Stimulated activated CD4-positive, alpha-beta T cell treated with anti-CD3 and anti-CD28 coated beads, Interleukin-12 subunit alpha, Interleukin-12 subunit beta, amount 100 ng/mL, for 24 hours (primary cell): ENCODE measurements at places on chromosomes 5 and 9.

DNA sequence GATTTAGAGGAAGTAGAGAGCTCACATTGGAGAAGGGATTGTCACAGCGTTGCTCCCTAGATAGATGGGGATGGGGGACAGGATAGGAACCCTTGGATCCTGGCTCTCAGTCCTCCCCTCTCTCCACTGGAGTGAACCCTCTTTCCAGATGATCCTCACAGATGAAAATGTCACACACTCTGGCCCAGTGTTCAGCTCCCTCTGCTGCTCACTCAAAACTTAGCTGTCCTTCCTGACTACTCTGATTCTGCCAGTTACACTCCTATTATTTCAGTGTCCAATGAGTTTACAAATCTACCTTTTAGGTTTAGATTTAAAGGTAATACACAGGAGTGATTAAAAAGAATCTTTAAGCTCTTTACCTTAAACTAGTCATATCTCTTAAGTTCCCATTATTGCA, 5.8 kb upstream of the SPINK7 start:
- no peak for DNase-seq

DNA sequence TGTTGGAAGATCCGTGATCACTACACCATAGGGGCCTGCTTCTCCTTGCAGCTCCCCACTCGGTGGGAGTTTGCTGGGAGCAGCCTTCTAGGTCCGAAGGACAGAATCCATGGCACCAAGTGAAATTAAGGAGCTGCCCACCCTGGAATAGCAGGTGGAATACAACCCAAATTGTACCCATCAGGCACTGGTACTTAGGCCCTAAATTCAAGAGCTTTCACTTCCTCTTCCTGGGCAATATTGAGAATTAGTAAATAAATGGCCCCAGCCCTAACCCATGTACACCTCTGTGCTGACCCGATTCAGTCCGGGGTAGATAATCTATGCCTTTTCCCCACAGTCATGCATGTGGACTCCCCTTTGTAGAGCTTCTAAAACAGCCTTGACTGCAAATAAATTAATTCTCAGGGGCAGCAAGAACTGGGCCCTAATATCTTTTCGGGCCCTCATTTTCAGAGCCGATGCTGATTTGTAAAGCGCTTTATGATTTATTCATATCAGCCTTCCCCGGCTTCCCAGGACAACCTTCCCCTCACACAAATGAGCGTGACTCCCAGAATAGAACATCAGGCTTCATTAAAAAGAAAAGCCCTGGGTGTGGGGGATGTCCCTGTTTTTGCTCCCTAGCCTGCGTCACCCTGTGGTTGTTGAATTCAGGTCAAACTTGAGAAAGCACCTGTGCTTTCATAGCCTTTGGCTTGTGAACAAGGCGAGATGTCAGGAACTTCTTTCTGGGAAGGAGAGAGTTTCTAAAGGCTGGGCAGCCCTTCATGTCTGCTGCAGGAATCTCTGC, 126.1 kb upstream of the TBC1D2 start:
- DNase-seq = no peak

- DNase-seq = no peak
These were observed 262.4 kb upstream of the ACTBL2 start for GRCh38 chr5:57745029-57745428.

DNA sequence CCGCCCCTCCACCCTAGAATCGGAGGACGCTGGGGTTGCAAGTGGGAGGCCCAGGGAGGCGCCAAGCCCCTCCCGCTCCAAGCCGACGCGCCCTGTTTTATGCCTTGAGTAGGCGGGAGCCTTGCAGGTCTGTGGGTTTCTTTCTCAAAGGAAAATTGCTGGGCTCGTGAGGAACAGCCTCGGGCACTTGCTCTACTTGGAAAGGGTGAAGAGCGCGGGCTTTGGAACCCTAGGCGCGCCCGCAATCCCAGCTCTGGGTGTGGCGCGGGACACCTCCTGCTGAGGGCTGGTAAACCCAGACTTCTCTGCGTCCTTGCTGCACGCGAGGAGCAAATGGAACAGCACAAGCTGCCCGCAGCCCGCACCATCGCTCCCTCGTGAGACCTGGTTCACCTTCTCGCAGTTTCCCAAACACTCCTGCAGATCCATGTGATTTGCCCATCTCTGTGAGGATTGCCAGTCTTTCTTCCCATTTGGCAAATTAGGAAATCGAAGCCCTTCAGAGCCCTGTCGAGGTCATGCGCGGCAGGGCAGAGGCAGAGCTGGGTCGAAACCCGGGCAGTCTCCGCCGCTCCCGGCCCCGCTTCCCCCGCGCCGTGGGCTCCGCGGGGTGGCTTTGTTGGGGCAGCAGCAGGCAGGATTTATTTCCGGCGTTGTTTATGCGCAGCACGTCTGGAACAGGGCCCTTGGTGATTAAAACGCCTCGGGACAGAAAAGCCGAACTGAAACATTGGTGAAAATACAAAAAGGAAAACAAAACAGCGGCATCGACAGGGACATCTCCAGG, 98.4 kb upstream of the CPLX2 start:
- DNase-seq = no peak

GRCh38 chr9:35195683-35196082, 33.9 kb downstream of the UNC13B start:
- no peak for DNase-seq

DNA sequence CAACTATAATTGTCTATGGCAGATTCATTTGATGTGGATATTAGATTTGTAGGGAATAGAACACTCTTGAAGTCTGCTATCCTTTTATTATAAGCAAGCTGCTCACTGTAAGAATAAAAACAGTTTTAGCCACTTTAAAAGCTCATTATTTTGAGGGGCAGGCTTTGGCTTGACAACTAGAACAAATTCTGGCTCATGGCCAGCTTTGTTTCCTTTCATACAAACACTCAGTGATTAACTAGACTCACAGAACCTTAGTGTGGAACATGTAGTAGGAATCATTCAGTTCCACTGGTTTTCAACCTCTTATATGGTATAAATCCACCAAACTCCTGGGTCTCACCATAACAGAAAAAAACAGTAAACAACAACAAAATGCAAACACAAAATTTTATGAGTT, 27.4 kb upstream of the CEP120 start:
- DNase-seq = no peak

- no peak for DNase-seq
These were observed 88.3 kb downstream of the MTAP start for GRCh38 chr9:21890696-21891095.

DNA sequence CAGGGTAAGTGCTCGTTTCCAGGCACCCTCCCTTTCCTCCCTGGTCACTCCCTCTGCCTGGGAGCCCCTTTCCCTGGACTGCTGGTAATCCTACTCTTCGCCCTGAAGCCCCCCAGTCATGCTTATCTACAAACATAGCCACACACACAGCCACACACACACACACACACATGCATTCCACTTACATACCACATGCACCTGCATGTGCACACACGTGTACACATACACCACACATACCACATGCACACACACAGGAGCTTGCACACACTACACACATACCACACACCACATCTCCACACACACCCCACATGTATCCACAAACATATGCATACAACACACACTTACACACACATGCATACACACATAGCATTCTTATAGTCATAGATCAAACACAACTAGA, 358.5 kb downstream of the GADD45G start:
- DNase-seq = no peak

GRCh38 chr5:129945028-129945427, 40.8 kb downstream of the CHSY3 start:
- DNase-seq = no peak

DNA sequence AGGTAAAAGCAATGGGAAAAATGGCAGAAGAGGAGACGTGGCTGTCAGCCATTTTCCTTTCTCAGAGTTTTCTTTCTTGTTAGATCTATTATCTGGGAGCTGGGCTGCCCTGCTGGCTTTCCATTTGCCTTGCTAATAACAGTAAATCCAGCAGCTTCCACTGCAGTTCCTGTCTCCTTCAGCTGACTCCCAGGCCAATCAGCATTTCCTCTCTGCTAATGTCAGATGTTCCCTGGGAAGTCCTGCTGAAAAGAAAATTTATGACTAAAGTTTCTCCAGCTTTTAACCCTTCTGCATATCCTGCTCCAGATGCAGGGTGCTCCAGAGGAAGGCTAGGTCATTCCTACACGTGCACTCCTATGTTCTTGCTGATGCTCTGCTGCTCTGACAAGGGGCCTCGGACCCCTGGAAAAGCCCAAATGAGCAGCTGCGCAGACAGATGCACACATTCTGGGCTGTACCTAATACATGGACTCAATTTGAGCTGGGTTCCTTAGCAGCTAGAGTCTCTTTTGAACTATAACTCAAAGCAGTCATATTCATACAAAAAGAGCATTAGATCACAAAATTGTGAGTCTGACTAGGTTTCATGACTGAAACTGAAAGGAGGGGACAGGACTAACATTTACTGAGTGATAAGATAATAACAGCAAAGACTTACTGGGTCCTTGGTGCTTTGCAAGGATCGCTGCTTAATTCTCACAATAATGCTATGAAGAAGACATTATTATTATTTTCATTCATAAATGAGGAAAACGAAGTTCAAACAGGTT, 182.2 kb downstream of the MAPKAP1 start:
- DNase-seq = no peak

GRCh38 chr5:149289301-149289700, 17.6 kb downstream of the AFAP1L1 start:
- DNase-seq = no peak

GRCh38 chr9:133394687-133395271, 18.6 kb downstream of the STKLD1 start:
- DNase-seq = no peak

DNA sequence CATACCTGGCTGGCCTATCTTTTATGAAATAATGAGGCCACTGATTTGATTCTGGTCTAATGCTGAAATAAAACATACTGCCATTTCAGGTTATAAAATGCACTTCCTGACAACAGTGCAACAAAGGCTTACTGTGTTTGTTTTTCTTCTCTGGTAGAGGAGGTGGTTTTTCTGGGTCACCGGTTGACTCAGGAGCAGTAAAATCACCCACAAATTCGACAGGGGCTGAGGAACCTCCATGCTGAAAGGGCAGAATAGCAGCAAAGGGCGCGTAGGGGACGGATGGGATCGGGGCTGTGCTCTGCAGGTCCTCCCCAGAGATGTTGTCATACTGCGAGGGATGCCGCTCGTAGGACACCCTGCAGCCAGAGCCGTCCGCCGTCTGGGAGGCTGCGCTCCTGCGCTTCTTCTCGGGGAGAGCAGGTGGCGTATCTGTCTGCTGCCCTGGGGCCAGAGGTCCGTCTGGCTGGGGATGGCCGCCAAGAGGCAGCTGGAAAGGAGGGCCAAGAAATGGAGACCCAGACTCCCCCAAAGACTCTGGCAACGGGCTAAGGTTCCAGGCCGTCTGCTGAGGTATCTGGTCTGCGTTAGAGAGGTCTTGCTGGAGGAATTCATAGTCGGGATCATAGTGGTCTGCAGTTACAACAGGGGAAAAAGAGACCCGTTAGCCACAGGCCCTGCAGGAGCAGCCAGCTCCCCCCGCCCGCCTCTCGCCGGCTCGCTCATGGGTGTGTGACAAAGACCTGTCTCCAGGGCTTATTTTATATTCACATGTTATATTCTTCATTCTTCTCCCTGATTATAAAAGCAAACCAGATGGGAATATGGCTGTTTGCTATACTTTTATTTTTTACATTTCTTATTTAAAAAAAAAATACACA, 80.7 kb downstream of the PRRT1B start:
- no peak for DNase-seq

DNA sequence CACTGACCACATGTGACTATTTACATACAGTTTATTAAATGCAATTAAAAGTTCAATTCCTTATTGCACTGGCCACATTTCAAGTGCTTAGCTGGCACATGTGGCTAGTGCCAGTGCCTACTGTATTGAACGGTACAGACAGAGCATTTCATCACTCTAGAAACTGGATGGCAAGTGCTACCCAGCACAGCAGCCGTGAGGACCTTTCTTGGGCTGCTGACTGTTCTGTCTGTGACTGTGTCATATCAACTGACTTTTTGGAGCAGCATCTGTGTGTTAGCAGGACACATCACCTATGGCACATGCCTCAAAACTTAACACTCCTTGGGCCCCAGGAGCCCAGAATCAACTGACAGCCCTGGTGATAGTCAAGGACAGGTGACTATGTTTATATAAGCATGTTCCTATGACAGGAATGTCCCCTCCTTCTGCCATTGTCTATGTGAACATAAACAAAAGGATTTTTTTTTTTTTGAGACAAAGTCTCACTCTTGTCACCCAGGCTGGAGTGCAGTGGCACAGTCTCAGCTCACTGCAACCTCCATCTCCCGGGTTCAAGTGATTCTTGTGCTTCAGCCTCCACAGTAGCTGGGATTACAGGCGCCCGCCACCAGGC, 8.9 kb downstream of the IRF1 start:
- DNase-seq = no peak

DNA sequence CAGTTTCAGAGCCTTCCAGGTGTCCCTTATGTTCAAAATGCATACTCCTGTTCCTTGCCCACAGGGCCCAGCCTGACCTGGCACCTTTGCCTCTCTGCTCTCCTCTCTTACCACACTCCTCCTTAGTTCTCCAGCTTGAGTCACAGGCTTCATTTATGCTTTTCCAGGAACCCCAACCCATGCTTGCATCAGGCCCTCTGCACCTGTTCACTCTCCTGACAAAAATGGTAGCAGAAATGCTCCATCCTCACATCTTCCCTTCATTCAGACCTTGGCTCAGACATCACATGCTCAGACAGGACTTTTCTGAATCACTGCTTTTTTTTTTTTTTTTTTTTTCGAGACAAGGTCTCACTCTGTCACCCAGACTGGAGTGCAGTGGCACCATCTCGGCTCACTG, 15.1 kb upstream of the RNF145 start:
- DNase-seq = no peak

DNA sequence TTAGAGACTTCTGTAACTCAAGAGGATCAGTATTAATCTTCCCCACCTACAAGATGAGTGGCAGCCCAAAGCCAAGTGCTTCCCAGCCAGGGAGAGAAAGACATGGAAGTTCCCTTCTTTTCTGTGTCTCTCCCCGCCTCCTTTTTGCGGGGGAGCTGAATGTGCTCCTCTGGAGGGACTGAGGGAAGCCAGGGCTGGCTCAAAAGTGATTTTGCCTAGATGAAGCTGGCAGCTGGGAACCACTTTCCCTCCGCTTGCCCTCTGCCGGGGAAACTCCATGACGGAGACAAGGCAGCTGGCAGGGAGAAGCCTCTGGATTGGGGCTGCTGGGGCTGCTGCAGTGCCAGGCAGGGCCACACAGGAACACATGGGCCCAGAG, 24.4 kb downstream of the EGR1 start:
- no peak for DNase-seq

DNA sequence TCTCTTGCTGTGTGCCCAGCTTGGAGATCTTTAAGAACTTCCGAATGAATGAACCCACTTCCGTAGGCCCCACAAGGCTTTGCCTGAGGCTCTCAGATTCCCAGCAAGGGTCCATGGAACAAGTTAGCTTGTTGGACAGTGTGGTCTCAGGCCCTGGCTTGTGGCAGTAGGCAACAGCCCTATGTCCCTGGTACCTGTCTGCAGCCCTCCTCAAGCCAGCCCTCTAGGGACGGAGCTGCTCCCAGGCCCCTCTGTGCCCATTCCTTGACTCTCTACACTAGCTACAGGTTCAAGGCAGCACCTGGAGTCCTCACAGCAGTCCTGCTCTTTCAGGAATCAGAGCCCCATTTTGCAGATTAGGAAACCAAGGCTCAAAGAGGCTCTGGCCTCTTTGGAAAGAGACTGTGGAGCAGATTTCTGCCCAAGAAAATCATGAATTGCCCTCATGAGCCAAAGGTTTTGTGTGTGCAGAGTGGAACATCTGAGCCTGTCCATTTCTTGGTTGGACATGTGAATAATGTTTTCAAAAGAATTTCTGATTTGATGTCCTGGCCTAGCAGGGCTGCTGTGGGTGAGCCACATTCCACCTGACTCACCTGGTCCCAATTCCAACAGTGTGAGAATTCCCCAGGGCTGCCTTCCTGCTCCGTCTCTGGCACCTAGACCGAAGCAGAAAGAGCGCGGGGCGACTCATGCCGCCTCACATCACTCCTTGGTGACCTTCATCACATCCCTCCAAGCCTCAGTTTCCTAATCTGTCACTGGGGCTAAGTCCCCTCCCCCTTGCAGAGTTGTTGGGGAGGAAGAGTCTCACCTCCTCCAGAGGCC, 131.7 kb downstream of the BARX1 start:
- DNase-seq = no peak
